ENCODE measurements at places on chromosomes 5 and 9. TPM values are rescaled to one million over a fixed set of nuclear protein-coding genes. Genes with fewer than 3 reads are reported as not detected.

The C9orf43 gene
- total RNA-seq = 1.1 TPM

- DNase-seq = no peak
Observed at GRCh38 chr5:17177501-17178372, 39.7 kb upstream of the BASP1 start.

GRCh38 chr5:90866333-90866732 is 307.7 kb downstream of the ADGRV1 start:
- peak; percentile 36 for DNase-seq

- no peak for DNase-seq
Observed at GRCh38 chr5:14440223-14440581, 141.4 kb upstream of the OTULINL start.

- peak; percentile 64 for DNase-seq
Observed at GRCh38 chr5:175696139-175696854, 38.4 kb downstream of the HRH2 start.
